ENCODE measurements at places on chromosomes 2 and 18.
A peak's percentile ranks its signal among the peaks of the same experiment; 100 is the strongest.

- DNase-seq = peak; percentile 63
These were observed 256.7 kb downstream of the HDAC4 start for GRCh38 chr2:239143858-239144712.

- peak; percentile 78 for DNase-seq
These were observed at the start of gene GNAL for GRCh38 chr18:11688972-11689668. TSS of gene GNAL (plus strand) at chr18:11689264. CDS start at chr18:11689564, 300 bp downstream.

DNA sequence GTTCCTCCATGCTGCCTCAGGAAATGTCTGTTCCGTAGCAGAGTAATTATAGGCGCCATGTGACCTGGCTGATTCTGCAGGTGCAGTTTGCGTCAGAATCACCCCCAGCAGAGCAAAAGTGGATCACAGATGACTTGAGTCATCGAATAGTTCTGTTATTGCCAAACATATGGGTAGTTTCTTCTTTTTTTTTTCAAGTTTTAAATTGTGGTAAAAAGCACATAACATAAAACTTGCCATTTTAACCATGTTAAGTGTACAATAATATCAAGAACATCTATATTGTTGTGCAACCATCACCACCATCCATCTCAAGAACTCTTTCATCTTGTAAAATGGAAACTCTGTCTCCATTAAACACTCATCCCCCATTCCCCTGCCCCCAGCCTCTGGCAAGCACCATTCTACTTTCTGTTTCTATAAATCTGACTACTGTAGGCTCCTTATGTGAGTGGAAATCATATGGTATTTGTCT is 177.7 kb upstream of the TWIST2 start:
- DNase-seq = peak; percentile 77

DNA sequence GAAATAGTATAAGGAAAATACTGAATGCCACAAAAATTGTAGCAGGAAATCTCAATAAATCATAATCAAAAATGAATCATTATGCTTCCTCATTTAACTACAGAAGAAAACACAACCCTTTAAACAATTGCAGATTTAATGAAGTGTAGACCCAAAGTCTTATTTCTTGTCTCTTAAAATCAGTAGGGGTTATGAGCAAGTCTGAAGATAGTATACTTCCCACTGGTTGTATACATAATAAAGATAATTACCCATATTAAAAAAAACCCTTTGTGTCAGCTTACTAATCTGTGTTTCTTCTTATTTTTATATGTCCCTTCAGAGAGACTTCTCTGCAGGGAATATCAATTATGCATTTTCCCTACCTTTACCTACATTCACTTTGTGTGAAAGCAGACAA is 504.7 kb downstream of the ERBB4 start:
- no peak for DNase-seq

GRCh38 chr18:658947-659533 is 1.6 kb downstream of the TYMS start:
- no peak for DNase-seq

GRCh38 chr2:7510353-7510752 is 593.1 kb downstream of the RNF144A start:
- DNase-seq = no peak

DNA sequence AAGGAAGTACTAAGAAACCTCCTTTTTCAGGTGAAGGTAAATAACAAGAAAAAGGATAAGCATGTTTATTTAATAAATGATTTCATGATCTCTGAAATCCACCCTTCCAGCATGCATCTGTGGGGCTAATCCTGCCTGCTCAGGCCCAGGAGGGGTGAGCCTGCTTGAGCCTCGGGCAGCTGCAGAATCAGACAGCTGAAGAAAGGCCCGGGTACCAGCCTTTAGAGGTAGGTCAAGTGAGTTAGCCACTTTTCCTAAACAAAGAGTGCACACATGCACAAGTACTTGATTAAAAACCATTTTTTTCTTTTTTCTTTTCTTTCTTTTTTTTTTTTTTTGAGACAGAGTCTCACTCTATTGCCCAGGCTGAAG is 25.7 kb upstream of the FZD7 start:
- DNase-seq = no peak

DNA sequence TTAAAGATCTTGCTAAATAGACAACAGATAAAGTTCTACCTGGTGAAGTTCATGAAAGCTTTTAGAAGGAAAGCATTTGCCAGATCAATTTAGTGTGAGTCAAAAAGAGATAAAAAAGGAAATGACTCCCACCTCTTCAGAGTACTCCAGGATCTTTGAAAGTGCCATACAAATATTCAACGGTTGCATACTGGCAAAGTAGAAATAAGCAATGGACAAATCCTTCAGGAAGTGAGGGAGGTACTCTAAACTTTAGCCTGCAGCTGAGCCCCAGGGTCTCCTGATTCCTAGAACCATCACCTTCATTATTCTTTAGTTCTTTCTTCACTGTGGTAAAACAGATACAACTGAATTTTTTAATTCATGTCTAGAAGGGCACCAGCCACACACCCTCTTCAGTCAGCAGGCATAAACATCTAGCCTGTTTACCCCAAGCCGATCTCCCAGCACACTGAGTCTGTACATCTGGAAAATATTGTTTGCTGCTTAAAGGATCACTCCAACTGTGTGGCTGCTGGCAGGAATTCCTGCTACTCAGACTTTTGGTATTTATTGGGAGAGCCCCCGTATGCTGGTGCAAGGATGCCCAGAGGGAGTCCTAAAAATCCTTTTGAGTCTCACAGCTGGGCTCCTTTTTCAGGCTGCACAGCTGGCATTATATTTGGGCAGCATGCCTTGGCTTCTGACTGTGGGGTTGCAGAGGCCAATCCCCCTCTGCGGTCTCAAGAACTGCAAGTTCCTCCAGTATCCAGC is 72.3 kb upstream of the SESTD1 start:
- DNase-seq = peak; percentile 20

GRCh38 chr18:2392446-2392845 is 178.9 kb downstream of the METTL4 start:
- DNase-seq = no peak

DNA sequence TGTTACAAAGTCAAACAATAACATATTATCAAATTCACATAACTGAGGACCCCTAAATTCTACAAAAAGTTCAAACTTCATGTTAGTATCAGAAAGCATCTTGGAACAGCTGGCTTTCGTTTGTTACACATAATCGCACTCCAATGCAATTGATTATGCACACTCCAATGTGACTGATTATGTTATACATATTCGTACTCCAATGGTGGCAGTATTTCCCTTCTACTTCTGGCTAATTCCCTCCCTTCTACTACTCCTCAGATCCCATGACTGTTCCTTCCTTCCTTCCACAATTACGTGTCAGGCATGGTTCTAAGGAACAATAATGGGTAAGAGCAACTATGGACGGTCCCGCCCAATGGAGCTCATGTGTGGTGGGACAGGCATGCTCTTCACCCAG is 137.1 kb upstream of the CCDC150 start:
- no peak for DNase-seq

DNA sequence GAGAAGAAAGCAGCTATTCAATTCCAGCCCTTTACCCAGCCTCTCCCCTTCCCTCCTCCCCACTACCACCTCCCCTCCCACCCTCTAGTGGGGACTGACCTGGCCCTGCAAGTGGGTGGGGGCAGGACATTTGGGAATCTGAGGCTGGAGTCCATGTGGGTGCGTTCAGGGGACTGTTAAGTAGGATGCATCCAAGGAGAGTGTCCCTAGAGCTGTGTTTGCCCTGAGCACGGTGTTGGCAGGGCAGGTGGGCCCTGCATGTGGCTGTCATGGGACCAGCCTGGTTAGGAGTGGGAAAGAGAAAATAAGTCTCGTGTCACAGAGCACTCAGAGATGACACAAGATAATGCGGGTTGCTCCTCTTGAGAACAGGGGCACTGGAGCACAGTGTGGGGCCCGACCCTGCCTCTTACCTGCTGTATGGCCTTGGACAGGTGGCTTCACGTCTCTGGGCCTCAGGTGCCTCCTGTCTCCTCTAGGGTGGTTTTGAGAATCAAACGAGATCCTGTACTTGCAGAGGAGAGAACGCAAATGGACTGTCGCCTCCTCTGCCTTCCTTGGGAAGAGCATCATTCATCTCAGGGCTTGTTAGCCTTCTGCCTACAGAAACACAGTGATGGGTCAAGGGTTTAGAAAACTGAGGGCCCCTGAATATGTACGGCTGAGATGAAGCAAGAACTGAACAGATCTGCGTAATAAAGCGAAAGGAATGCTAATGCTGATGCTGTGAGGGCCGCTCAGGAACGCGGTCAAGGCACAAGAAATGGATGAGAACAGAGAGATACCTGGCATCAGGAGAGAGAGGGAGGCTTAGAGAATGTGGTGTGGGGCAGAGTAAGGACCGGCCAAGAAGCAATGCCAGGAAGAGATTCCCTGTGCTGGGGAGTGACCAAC is 187.7 kb upstream of the HAAO start:
- DNase-seq = no peak

DNA sequence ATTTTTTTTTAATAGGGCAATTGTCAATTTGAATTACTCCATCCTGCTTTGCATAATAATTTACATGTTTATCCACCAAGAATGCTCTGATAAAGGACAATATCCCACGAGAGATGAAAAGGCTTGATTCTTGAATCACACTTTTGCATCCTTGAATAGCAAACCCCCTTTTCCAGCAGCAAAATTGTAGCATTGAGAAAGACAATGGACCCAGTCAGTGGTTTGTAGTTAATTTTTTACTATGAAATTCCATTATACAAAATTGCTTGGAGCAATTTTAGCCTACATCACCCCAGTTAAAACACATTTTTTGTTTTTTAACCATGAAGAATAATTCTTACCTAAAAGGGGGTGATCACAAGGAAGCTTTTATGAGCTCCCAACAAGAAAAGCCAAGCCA is 255.1 kb downstream of the RND3 start:
- no peak for DNase-seq

DNA sequence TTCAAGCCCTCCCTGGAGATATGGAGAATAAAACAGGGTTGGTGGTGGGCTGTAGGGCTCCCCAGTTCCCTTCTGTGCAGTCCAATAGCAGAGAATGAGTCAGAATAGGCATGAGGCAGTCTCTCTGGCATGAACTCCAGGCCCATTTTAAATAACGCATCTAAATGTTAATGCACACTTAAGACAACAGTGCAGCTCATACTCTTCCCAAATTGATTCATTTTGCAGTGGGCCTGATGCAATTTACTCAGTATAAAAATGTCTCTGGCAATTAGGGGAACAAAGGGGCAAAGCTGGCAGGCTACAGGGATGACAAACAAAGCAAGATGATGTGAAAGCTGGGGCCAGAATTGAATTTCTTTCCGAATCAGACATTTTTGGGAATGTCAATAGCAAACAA is 402.8 kb downstream of the CLIP4 start:
- DNase-seq = peak; percentile 51

- peak; percentile 59 for DNase-seq
These were observed 20.6 kb downstream of the ERMN start for GRCh38 chr2:157304811-157305722.

- DNase-seq = no peak
These were observed 60.1 kb upstream of the YWHAQ start for GRCh38 chr2:9690716-9691498.

DNA sequence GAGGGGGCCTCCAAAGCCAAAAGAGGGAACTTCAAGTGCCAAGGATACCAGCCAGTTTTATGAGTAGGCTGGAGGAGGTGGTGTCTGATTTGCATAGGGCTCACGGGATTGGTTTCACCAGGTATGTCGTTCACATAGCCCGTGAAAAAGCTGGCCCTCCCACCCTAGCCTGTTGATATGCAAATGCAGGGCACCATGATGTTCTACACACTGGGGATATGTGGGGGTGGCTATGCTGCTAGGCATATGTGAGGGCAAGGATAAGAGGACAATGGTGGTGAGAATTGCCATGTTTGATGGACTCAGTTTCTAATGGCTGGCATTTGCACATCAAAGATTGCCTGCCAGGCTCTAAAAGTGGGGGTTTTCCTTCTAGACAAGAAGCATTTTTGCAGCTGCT is 378.6 kb downstream of the DPP10 start:
- no peak for DNase-seq

- peak; percentile 51 for DNase-seq
These were observed 27.2 kb upstream of the PDIA6 start for GRCh38 chr2:10839813-10840212.

DNA sequence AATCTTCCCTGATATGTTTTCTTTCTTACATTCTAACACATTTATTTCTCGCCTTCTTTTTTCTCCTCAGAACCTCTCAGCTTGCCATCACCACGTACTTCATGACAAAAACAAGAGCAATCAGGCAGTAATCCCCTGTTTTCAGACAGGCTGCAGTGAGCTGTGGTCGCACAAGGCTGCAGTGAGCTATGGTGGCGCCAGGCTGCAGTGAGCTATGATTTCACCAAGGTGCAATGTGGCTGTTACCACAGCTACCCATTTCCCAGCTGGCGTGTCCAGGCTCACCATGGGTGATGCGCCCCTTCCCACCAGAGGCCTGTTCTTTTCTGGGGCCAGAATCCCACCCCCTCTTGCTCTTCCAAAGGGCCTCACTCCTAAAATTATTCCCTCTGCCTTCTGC is 25.8 kb downstream of the TCF23 start:
- DNase-seq = no peak

- no peak for DNase-seq
These were observed 102.9 kb downstream of the GATA6 start for GRCh38 chr18:22272242-22272641.

Measured in foreskin fibroblast (primary cell).